Activated naive CD4-positive, alpha-beta T cell (primary cell): ENCODE measurements at places on chromosomes 7 and 10.

DNA sequence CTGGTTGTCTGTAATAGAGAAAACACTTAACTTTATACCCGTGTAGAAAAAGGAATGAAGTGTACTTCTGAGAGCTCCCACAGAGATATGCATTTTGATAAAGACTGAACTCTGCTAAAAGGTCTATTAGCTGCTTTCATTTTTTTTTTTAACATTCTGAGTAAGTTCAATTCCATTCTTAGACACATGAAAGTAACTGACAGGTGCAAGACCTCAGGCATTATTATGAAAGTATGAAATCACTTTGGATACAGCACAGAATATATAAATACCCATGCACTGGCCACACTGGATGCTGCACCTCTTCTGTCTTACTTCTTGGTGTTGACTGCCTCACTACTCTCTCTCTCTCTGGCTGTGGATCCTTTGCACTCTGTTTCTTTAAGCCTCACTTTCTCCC lies 46.2 kb downstream of the VWDE start:
- no peak for DNase-seq

- peak; percentile 31 for DNase-seq
These were observed 15.9 kb downstream of the CAMK2B start for GRCh38 chr7:44309271-44310091.

DNA sequence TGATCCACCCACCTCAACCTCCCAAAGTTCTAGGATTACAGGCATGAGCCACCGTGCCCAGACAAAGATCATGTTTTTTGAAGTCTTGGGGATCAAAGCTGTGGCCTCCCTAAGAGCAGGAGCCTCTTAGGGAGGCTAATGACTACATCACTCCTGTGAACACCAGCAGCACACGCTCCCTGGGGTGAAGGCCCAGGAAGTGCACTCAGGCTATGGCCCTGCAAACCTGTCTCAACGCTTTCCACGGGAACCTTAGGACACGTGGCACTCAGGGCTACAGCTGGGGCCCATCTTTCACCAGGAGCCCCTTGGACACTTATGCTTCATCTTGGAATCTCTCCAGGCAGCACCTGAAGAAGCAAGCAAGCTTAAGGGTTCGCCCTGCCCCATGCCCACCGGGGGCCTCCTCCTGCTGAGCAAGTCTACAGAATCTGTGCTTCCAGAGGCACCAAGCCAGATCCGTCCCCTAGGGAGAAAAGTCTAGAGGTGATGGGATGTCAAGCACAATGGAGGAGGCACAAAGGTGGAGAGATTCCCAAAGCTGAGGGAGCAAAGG lies 18.4 kb downstream of the VSTM4 start:
- DNase-seq = no peak

DNA sequence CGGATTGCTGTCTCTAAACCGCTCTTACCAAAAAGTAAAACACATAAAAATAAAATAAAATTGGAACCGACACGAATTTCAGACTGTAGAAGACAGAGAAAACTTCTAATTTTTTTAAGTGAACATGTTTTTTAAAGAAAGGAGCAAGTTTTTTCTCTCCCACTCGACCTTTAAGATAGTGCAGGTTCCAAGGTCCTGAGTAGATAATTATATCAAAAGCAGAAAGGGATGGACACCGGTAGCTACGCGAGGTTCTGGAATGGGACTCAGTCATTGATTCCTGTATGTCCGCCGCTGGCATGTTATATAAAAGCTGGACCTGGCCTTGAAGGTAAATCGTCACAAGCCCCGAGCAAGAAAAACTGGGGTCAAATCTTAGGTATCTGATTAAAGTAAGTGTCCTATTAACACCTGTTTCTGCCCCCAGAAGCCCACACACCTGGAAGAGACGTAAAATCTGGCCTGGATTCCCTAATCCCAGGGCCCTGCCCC lies 462 bp upstream of the CISD1 start:
- no peak for DNase-seq

- no peak for DNase-seq
These were observed 45.4 kb downstream of the FAM53B start for GRCh38 chr10:124698545-124699469.

DNA sequence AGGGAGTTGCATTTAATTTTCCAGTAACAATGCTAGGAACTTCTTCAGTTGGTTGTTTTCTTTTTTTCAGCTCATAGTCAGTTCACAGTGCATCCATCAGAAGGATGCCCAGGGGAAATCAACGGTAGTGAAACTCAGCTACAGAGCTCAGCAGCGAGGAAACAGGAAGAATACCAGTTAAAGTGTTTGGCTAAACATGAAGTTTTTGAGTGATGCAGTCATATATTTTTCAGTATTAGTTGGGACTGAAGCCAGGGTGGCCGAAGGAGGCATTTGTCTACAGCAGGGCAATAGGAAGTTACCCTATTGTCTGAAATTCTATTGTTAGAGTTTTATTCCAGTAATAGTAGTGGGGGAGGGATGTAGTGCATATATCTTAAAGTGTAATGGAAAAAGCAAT lies 45.3 kb upstream of the MALRD1 start:
- no peak for DNase-seq

- peak; percentile 4 for DNase-seq
These were observed 176.1 kb upstream of the KLF6 start for GRCh38 chr10:3961082-3961481.

DNA sequence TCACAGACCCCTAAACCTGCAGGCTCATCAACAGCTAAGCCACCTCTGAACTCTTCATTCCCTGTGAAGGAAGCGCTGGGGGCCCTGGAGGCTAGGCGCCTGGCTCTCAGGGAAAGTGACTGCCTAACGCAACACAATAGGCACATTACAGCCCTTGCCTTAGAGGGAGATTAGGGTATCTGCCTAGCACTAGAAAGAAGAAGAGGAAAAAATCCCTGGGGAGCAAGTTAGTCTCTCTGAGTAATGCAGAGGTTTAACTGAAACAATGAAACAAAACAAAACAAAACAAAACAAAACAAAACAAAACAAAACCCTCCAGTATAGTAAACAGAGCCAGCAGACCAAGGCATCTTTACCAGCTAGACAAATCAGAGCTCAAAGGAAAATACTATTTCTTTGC lies 2.6 kb downstream of the ZNF777 start:
- DNase-seq = no peak

DNA sequence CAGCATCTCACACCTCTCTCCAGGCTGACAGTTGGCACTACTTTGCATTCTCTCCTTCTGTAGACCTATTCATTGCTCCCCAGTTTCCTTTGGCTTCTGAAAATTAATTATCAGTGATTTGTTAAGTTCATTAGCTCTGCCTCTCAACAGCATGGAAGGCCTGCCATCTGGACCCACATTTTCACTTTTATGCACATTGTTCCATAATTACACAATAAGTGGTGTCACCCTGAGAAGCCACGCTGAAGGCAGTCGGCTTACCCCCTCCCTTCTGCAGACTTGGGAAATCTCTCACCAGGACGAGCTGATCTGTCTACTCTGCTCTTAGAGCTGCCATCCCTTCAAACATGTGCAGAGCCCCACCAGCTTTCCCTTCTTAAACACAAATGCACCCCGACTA lies 64.7 kb downstream of the SLIT1 start:
- DNase-seq = no peak

DNA sequence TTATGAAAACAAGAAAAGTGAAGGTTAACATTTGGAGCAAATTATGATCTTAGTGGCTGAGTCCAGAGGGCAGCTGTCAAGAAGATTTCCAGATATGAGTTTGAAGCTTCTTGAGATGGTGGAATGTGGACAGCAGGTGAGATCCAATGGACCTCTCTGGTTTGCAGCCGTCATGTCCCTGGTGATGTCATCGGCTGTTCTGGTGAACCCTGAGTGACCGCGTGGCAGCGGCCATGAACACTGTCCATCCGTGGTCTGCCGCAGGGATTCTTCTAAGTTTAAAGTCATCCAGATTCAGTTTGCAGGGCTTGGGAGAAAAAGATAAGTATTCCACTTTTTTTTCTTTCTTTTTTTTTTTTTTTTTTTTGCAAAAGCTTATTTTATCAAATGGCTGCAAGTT lies 15.8 kb upstream of the VIPR2 start:
- DNase-seq = no peak
